ENCODE measurements at places on chromosomes 2 and 18.
A peak's percentile ranks its signal among the peaks of the same experiment; 100 is the strongest.

- DNase-seq, result no peak
Observed at GRCh38 chr2:2667690-2668089, 336.6 kb upstream of the MYT1L start.

DNA sequence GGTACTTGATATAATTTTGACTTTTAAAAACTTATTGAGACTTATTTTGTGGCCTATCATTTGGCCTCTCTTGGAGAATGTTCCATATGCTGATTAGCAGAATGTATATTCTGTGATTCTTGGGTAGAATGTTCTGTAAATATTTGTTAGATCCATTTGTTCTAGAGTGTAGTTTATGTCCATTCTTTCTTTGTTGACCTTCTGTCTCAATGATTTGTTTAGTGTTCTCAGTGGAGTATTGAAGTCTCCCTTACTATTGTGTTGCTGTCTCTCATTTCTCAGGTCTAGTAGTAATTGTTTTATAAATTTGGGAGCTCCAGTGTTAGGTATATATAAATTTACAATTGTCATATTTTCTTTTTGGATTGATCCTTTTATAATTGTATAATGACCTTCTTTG, 349.6 kb upstream of the CWC22 start:
- no peak for DNase-seq

DNA sequence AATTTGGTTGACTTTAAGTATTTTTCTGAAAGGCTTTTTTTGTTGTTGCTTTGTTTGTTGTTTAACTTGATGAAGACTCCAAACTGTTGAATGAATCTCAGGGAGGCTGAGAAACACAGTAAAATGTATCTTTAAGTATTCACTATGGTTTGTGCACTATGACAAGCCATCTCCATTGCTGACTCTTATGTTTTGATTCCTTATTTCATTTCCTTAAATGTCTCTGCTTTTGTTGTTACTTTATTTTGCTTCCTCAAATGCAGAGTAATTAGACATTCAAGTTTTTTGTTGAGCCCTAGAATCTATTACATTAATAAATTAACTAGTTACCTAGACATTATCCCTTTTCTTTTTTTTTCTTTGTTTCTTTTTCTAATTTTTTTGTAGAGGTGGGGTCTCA, 46.3 kb upstream of the SLC39A10 start:
- DNase-seq, result no peak

DNA sequence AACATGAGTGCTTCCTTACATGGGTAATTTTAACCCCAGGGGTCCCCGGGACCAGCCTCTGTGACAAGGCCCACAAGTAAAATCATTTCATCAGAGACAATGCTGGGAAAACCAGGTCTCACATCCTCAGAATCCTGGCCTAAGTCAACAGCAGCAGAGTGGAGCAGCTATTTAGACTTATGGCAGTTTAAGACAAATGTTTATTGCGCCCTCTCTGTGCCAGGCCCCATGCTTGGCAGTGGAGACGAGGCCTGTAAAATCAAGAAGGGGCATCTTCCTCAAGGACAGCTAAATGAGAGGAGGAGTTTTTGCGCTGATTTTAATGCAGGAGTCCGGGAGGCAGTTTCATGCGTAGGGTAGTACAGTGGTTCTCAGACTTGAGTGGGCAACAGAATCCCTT, 56.0 kb upstream of the ACAA2 start:
- no peak for DNase-seq

DNA sequence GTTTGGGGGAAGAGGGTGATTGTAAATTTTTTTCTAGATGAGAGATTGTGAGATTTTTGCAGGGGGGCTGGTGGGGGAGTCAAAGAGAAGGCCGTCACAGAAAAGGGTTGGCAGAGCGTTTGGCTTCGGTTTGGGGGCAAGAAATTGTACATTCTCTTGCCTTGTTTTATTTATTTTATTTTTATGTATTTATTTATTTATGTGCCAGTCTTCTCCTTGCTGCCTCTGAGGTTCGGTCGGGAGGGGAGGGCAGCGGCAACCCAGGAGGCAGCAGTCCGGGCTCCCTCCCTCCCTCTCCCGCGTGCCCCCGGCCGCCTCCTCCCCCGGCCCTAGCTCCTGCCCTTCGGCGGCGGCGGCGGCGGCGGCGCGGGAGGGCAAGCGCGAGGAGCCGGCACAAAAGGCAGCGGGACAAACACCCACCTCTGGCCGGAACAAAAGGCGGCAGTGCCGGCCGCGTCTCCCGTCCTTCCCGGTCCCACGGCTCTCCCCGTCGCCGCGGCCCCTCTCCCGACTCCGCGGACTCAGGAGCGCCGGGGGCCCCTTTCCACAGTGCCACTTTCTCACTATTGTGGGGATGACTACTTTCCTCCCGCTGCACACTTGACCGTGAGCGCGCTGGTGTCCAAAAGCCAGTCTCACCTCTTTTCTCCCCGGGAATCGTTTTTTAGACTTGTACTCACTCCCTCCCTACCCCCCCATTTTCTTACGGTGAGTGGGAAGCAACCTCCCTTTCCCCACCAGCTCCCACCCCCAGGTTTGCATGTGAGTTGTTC, 1.2 kb downstream of the BCL11A start:
- DNase-seq, result peak; percentile 88

- DNase-seq, result no peak
Observed at GRCh38 chr2:229296536-229296935, 25.4 kb upstream of the PID1 start.

DNA sequence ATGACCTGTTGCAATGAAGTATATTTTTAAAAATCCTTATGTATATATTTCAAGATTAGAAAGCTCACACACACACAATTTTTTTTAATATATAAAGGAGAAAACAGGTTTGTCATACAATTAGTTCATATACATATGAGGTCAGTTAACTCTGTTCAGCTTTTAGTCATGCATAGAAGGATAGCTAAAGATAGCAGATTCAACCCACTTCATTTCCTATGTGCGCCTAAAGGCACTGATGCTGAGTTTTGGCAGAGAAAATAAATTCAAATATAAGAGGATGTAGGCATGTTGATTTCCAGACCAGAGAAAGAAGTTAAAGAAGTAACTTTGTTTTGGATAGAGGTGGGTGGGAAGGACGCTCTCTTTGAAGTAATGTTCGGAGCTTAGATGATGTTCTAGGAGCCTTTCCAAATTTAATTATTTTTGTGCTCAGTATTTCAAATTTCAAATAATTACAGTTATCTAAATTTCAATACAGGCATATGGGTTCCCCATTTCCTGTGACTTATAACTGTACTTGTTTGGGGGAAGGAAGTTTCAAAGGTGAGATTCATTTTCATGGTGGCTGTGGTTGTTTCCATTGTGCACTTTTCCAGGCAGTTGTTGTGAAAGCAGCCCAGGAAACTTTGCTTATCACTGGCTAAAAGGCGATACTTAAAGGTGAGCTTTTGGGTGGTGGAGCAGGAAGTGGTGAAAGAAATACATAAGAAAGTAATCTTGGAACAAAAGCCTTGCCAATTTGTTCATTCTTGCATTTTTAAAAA, 523.4 kb upstream of the FANCL start:
- DNase-seq, result no peak

DNA sequence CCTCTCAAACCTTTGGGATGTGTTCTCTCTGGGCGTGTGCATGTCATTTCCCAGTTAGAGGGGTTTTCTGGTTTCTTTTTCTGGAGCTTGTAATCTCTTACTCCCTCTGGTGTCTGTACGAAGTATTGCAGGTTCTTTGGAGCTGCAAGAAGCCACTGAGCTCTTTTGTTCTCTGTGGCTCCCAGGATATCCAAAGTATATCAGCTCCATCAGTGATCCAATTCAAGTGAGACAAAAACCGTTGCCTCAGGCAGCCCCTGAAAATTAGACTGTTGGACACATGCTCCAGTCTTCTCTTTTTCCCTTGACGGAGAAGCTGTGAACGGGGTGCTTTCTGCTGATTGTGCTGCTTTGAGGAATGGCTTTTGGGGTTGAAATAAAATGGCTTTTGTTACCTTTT, 59.0 kb upstream of the LDLRAD4 start:
- no peak for DNase-seq

DNA sequence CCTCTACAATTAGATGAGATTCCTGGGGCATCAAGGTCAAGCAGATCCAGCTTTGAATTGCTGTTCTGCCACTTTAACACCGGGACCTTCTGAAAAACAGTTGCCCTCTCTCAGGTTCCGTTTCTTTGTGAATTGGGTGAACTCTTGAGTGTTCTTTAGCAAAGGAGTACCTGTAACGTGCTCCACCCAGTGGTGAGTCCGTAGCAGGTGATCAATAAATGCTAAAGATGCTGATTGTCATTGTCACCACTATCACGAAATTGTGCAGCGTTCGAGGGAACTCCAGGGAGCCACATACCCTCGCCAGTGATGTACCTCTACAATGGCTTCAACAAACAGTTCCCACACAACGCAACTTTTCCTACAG, 81.9 kb downstream of the TCF7L1 start:
- no peak for DNase-seq

GRCh38 chr2:152743002-152743401, 24.6 kb downstream of the ARL6IP6 start:
- DNase-seq, result no peak

DNA sequence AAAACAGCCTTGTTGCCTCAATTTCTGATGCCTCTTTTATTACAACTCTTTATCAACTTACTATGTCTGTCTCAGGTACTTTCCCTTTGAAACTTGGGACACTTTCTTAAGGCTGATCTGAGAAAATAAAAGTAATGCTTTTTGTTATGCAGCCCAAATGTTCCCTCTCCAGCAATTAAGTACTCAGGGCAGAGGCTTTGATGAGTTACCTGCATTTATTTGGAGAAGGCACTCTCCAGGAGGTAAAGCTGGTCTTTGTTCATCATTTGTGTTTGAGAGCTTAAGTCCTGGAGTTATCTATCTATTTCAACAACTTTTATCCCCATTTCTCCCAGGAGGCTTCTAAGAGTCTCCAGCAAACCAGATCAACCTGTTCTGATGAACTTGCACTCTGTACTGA, 259.2 kb downstream of the ASXL3 start:
- DNase-seq, result no peak

DNA sequence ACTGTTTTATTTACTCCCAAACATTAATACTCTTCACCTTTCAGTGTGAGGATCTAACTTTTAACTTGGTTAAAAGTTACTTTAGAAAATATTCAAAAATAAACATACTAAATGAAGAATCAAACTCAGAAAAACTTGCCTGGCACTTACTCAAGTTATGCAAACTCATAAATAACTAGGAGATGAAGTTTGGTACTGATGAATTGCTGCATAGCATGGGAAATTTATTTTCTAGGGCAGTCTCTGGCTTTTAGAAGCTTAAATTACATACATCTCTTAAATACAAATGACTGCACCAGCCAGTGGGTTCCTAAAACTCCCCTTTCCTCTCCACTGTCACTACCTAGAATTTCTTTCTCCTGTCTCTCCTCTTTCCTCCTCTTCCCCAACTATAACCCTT, 46.7 kb upstream of the CREB1 start:
- no peak for DNase-seq

- DNase-seq, result peak; percentile 69
Observed at GRCh38 chr18:51196811-51197660, 445 bp downstream of the MEX3C start.

DNA sequence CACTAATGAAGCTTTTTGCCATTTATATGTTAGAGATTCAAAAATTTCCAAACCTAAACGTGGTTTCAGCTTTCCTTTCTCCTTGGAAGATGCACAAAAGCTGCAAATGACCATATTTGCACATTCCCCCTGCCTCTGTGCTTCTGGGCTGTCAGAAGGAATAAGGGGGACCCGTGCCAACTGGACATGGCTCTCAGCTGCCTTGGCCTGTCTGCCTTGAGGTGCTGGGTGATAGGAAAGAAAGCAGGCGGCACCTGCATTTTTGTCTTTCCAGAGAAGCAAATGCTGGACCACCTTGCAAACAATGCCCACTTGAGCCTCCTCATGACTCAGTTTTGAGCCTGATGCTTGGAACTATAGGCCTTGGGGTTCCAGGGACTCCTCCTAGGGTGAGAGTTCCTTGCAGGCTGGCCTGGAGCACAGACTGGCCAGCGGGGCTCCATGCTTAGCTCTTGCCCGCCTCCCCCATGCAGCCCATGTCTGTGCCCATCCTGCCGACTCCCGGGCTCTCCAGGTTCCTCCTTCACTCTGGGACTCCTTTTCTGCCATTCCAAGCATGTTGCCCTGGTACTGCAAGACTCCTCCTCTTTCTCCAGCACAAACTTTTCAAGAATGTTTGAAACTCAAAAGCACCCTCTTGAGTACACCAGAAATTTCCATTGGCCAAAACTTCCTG, 109.0 kb upstream of the EPAS1 start:
- no peak for DNase-seq

DNA sequence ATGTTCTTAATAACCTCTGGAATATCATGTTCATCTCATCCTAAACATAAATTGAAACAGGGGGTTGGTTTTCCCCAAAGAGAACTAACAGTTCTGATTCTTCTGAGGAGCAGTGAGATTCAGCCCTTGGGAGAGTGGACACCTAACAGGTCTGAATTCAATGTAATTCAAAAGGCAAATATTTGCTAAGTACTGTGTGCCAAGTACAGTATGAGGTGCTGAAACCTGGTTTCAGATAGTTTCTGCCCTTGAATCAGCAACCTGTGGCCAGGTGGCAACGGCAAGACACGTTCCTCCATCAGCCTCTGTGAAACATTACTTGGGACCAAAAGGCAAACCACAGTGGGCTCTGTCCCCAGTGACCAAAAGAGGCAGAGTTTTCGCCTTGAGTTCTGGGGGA, 1.3 kb downstream of the LRRC30 start:
- DNase-seq, result no peak

- DNase-seq, result no peak
Observed at GRCh38 chr2:142849820-142850219, 27.6 kb upstream of the KYNU start.

DNA sequence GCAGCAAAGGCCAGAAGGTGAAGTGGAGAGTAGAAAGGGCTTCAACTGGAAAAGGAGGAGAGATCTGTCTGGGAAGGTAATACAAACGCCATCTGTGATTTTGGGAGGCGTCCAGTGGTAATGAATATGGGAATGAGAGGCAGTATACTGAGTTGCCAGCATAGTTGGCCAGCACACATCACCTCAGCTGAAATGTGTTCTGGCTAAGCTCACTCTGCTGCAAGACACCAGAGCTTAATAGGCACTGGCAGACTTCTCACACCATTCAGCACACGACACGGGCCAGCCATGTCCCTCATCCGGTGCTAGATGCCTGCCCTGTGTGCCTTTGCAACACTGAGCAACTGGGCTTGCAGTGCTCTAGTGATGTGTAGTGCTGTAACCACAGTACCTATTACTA, 277.1 kb downstream of the PIEZO2 start:
- DNase-seq, result no peak

- no peak for DNase-seq
Observed at GRCh38 chr2:120508567-120509041, 162.7 kb downstream of the INHBB start.

DNA sequence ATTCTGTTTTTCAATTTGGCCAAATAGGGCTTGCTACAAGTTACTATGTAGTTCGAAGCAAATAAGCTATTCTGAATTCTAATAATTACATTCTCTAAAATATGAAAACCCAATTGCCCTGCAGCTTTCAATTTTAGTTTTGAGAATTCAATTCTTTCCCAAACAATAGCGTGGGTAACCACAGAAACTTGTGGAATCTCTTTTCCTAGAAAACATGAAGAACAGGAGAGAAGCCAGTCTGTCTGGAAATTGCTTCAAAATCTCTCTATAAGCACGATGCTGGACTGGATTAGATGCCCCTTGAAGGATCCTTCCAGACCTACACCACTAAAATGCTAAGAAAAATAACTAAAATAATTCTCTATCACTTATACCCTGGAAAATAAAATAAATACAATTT, 115.0 kb downstream of the THADA start:
- no peak for DNase-seq

GRCh38 chr2:137721733-137722132, 242.5 kb upstream of the HNMT start:
- DNase-seq, result no peak

Data from left lung (tissue), 14 donors.